ENCODE measurements at places on chromosomes 2 and 18. TPM values are rescaled to one million over a fixed set of nuclear protein-coding genes. Genes with fewer than 3 reads are reported as not detected.

The CIB4 gene
- total RNA-seq, result not detected

- H3K4me3 ChIP-seq, result no peak overlapping the region
- no peak overlapping the region for H3K27ac ChIP-seq
- peaks cover 5% of the 10 kb centered on the region for H3K27me3 ChIP-seq
- H3K36me3 ChIP-seq, result no peaks in the 10 kb centered on the region
Measured at GRCh38 chr2:235647877-235648276, 154.0 kb downstream of the AGAP1 start.

DNA sequence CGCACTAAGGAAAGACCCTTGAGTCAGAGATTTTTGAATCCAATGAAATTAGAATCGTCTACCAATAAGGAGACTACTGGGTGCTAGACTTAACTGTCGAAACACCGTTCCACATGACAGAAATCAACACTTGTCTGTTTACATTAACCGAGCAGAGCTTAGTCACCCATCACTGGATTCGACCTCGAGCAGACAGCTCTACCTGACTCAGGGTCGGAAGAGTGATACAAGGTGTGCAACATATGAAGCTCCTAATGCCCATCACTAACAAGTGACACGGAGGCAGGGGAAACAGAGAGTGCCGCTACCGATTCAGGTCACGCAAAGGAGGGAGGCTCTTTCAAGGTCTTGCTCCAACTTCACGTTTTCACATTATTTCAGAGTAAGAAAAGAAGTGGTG is 54.2 kb upstream of the FZD5 start:
- H3K27me3 ChIP-seq, result no peaks in the 10 kb centered on the region
- no peak overlapping the region for H3K4me3 ChIP-seq
- H3K4me1 ChIP-seq, result no peaks in the 10 kb centered on the region
- no peak overlapping the region for H3K27ac ChIP-seq
- peaks cover 9% of the 10 kb centered on the region for H3K36me3 ChIP-seq
- DNase-seq, result no peak

GRCh38 chr2:23323917-23324680 is 60.9 kb upstream of the KLHL29 start:
- H3K4me1 ChIP-seq, result no peaks in the 10 kb centered on the region
- H3K36me3 ChIP-seq, result no peaks in the 10 kb centered on the region
- H3K27me3 ChIP-seq, result peaks cover 29% of the 10 kb centered on the region
- no peak overlapping the region for H3K27ac ChIP-seq
- no peak overlapping the region for H3K4me3 ChIP-seq
- DNase-seq, result no peak

- H3K36me3 ChIP-seq, result no peaks in the 10 kb centered on the region
- H3K27ac ChIP-seq, result no peak overlapping the region
- H3K4me3 ChIP-seq, result no peak overlapping the region
- no peak for DNase-seq
- no peaks in the 10 kb centered on the region for H3K4me1 ChIP-seq
- H3K27me3 ChIP-seq, result peaks cover 22% of the 10 kb centered on the region
Measured at GRCh38 chr2:182831101-182831500, 35.3 kb downstream of the FRZB start.

Measured in activated naive CD4-positive, alpha-beta T cell treated with anti-CD3 and anti-CD28 coated beads for 36 hours (primary cell).